ENCODE measurements at places on chromosomes 11 and 22.

DNA sequence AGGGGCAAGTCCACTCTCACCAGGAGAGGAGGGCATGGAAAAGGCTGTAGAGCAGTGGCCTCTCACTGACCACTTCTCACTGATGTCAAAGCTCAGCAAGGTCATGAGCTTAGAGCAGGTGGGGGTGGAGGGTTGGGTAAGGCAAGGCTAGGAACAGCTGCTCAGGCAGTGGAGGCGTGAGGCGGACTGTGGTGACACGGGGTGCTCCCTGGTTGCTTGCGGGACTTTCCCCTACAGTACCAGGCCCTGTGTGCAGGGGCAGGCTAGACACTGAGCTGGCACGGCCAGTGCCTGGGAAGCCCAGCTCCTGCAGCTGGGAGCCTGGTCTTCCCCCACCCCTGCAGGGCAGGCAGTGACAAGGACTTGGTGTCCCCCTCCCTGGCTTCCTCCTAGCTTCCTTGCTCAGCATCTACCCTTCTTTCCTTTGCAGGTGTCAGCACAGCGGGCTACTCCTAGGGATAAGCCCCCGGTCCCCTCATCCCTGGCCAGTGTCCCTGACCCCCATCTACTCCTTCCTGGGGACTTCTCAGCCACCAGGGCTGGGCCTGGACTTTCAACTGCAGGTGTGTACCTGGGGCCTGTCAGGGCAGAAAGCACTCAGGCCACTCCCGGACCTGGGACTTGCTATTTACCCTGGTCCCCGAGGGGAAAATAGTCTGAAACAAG, 45.6 kb downstream of the PISD start:
- H3K27me3 ChIP-seq = no peaks in the 10 kb centered on the region
- DNase-seq = no peak
- H3K4me1 ChIP-seq = peaks cover 15% of the 10 kb centered on the region
- no peak overlapping the region for H3K4me3 ChIP-seq
- H3K36me3 ChIP-seq = peaks cover 63% of the 10 kb centered on the region
- peak overlapping the region; percentile 88 for H3K27ac ChIP-seq

DNA sequence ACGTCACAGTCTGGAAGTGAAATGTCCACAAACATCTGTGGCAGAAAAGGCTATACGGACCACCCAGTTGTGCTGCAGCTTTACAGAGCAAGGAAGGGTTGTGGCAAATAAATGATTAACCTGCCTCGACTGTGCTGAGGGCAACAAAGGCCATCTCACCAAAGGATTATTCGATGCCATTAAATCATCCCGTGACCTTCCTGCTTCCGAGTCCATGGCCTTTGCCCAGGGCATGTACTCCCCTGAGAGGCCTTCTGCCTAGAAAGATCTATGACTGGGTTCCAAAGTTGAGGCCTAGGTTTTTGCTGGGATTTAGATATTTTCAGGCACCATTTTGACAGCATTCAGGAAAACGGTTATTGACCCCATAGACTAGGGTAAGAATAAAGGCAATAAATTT, 9.2 kb downstream of the CDPF1 start:
- H3K27me3 ChIP-seq = no peaks in the 10 kb centered on the region
- H3K4me1 ChIP-seq = peaks cover 15% of the 10 kb centered on the region
- H3K4me3 ChIP-seq = no peak overlapping the region
- no peak for DNase-seq
- H3K36me3 ChIP-seq = peaks cover 31% of the 10 kb centered on the region

DNA sequence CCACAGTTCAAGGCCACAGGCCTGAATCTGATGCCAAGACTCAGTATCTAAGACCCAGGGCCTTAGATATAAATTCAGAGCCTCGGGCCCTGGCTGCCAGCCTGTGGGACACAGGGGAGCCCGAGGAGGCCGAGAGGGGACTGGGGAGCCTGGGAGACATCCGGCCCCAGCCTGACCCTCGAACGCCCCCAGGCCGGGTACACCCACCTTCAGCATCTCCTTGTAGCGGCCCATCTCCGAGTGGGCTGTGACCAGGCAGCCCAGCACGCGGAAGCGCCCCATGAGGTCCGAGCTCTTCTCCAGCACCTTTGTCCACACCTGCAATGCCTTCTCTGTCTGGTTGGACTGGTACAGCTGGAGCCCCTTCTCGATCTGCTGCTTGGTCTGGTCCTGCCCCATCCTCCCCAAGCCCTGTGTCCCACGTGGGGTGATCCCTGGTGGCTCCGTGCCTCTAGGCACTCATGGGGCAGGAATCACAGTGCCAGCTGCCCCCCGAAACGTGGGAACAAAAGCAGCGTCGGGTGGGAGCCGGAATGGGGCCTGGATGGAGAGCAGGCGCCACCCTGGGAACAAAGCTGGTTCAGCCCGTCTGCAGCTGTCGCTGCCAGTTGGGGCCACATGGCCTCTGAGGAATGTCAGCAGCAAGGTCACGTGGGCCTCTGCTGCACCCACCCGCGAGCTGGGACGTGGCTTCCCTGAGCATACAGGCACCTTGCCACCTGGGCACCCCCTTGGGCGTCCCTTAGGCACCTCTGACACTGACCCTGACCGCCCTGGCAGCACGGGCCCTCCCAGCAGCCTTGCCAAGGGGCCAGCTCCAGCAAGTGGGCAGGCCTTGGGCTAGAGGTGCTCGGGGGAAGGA, at the start of gene RAPSN:
RAPSN (minus strand) TSS at position 571 of the 862 bp plus-strand sequence; CDS start at position 399, 172 bp downstream.
- no peaks in the 10 kb centered on the region for H3K36me3 ChIP-seq
- no peak for DNase-seq
- no peak within 1 kb of the TSS for H3K27ac ChIP-seq
- H3K4me3 ChIP-seq = no peak within 1 kb of the TSS

- peak overlapping the region; percentile 66 for H3K27ac ChIP-seq
- peaks cover 27% of the 10 kb centered on the region for H3K4me1 ChIP-seq
- peak; percentile 82 for DNase-seq
- H3K27me3 ChIP-seq = peaks cover under 1% of the 10 kb centered on the region
Measured at GRCh38 chr22:43263645-43264514, 76.9 kb upstream of the TTLL12 start.

DNA sequence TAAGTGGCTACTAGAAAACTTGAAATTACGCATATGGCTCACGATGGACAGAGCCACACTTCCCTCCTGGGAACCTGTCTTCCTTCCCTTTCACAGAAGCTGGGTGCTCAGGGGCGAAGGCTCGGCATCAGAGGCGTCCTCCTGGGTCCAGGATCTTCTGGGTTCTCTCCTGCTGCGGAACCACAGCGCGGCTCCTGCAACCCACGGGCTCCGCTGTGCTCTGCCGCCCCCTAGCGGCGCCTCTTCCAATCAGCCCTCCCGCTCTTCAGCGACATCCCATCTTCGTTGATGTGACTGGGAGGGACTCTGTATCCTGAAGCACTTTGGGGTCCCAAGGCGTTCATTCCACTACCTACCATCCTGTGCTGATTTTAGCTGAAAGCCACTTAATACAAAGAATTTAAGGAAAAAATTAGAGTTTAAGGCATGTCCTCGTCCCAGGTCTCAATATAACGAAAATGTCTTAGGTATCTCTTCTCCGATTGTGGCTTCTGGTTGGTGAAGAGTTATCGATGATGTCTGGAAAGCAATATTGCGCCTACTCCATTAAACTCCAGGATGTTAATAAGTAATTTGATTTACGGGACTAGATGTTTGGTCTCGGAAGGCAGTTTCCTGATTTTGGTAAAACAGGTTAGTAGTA, 14.8 kb upstream of the RPS3 start:
- peaks cover 14% of the 10 kb centered on the region for H3K4me1 ChIP-seq
- H3K27me3 ChIP-seq = peaks cover 11% of the 10 kb centered on the region
- H3K27ac ChIP-seq = no peak overlapping the region
- peak; percentile 59 for DNase-seq
- H3K4me3 ChIP-seq = no peak overlapping the region
- no peaks in the 10 kb centered on the region for H3K36me3 ChIP-seq

- H3K4me3 ChIP-seq = no peak overlapping the region
- no peak for DNase-seq
- H3K27ac ChIP-seq = no peak overlapping the region
- no peaks in the 10 kb centered on the region for H3K36me3 ChIP-seq
Measured at GRCh38 chr22:40028098-40028425, 33.3 kb downstream of the FAM83F start.

GRCh38 chr11:106022795-106023275, 795 bp upstream of the MSANTD4 start:
- H3K4me1 ChIP-seq = peaks cover 35% of the 10 kb centered on the region
- peaks cover 19% of the 10 kb centered on the region for H3K36me3 ChIP-seq
- DNase-seq = no peak
- peaks cover 4% of the 10 kb centered on the region for H3K27me3 ChIP-seq

Measured in activated T-helper 2 cell treated with anti-CD3 and anti-CD28 coated beads, Interferon-gamma antibody, Interleukin-2, Interleukin-4, amounts not matched to agents 10 μg/mL and 5 μg/mL and 100 μg/mL, durations not matched to agents 14 hours and 24 hours and 36 hours (primary cell).